ENCODE measurements at places on chromosomes 1 and 21.

DNA sequence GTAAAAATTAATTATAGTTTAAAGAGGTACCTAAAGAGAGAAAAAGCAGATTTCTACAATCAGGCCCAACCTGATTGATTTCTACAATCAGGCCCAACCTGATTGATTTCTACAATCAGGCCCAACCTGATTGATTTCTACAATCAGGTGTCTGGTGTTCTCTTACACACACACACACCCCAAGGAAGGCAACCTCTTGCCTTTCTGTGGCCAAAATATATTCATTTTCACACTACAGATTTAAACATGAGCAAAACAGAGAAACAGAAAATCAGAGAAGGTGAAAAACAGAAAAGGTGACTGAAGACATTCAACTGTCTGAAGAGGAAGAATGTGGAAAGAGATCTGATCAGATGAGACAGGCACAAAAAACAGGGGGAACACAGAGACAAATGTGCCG is 104.5 kb downstream of the SMYD2 start:
- DNase-seq, result no peak

DNA sequence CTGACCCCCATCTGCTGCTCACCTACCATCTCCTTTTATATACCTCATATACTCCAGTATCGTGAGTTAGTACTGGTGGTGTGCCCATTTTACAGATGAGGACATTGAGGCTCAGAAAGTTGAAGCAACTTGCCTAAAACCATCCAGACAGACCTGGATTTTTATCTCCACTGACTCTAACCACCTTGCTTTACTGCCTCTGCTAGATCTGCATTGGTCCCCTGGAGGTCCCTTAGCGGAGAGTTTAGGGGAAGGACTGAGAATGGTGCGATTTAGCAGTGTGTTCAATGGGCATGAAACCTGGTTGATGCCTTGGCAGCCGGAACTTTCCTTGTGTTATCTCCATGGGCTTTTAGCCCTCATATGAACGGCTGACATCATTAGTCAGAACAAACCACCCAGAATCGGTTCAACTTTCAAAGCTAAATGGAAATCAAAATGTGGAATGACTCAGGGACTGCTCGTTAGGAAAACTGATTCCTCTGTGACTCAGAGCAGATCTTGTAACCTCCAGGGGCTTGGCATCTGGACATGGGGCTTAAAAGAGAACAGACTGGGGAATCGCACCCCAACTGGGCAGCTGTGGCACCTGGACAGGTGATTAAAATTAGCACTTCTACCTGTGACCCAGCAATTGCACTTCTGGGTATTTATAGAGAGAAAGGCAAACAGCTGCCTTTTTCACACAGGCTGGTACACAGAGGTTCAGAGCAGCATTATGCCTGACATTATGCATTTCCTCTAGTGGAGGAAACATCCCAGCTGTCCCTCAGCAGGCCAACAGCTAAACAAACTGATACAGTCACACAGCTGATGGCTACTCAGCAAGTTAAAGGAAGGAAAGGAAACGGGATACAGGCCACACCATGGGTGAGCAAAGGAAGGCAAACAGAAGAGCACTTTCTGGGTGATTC is 25.3 kb downstream of the TMEM51 start:
- no peak for DNase-seq

DNA sequence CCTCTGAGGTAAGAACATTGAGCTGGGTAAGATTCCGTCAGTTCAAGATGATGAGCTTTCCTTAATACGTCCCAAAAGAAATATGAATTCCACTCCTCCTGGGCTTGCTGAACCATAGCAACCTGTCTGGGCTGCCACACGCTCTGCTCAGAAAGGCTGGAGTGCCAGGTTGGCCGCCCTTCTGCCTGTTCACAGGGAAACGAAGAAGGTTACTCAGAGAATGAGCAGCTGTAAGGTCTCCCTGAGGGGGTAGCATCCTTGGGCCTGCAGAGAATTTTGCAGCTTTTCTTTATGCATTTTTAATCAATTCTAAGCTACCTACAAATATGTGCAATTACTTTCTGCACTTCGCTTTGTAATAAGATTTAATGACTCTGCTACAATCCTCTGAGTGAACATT is 130.7 kb upstream of the BACE2 start:
- DNase-seq, result no peak

- DNase-seq, result no peak
Observed at GRCh38 chr1:25503551-25504426, 39.6 kb upstream of the LDLRAP1 start.

GRCh38 chr1:235101558-235102258 is 26.9 kb downstream of the TOMM20 start:
- no peak for DNase-seq

All from esophagus muscularis mucosa (tissue), 4 donors.